ENCODE measurements at places on chromosomes 4 and X. TPM values are rescaled to one million over a fixed set of nuclear protein-coding genes. Genes with fewer than 3 reads are reported as not detected.

- no peaks in the 10 kb centered on the region for H3K4me1 ChIP-seq
- DNase-seq: no peak
- no peaks in the 10 kb centered on the region for H3K27me3 ChIP-seq
- H3K36me3 ChIP-seq: no peaks in the 10 kb centered on the region
- H3K27ac ChIP-seq: no peak overlapping the region
Measured at GRCh38 chrX:35016051-35016450, 73.5 kb downstream of the FAM47B start.

GRCh38 chr4:90816754-90817153 lies 689.6 kb downstream of the CCSER1 start:
- H3K4me3 ChIP-seq: no peak overlapping the region
- H3K27me3 ChIP-seq: no peaks in the 10 kb centered on the region

DNA sequence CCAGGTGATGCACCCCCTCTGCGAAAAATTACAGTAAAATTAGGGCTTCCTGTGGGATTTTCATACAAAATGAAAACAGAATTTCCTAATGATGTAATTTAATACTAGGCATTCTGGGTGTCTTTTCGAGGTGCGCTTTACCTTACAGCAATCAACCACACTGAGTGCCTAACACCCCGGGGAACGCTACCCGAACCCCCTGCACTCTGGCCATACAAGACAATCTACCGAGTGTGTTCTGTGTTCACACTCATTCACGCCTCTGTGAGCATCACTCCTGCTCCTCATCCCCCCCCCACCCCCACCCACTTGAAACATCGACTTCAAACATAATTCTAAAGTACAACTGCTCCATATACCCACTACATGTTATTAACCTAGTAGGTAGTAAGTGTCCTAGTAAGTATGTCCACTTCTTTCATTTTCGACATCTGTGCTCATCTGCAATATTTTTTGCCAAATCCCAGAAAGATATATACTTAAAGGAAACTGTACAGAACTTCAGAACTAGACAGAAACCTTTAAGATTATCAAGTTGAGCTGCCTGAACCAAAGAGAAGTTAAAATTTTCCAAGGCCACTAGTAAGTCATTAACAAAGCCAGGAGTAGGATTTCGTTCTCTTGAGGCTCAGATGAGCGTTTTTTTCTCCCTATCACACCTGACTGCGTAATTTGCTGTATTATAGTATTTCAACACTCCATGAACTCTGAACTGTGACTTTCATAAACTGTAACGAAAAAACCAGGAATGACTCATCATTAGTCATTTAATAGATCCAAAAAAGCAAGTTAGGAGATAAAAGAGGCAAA lies 80.0 kb downstream of the FAT1 start:
- H3K4me3 ChIP-seq: no peak overlapping the region
- H3K36me3 ChIP-seq: no peaks in the 10 kb centered on the region
- H3K27ac ChIP-seq: no peak overlapping the region
- peaks cover 12% of the 10 kb centered on the region for H3K4me1 ChIP-seq
- no peaks in the 10 kb centered on the region for H3K27me3 ChIP-seq

GRCh38 chr4:54976682-54977081 lies 148.7 kb downstream of the KDR start:
- H3K4me3 ChIP-seq: no peak overlapping the region
- H3K27me3 ChIP-seq: no peaks in the 10 kb centered on the region
- H3K36me3 ChIP-seq: no peaks in the 10 kb centered on the region
- no peak for DNase-seq

GRCh38 chr4:166827167-166827566 lies 407.1 kb downstream of the SPOCK3 start:
- no peaks in the 10 kb centered on the region for H3K27me3 ChIP-seq
- no peaks in the 10 kb centered on the region for H3K36me3 ChIP-seq
- no peak for DNase-seq
- no peaks in the 10 kb centered on the region for H3K4me1 ChIP-seq

GRCh38 chr4:72319601-72320021 lies 249.4 kb downstream of the ADAMTS3 start:
- DNase-seq: no peak
- no peaks in the 10 kb centered on the region for H3K4me1 ChIP-seq
- no peaks in the 10 kb centered on the region for H3K36me3 ChIP-seq
- no peak overlapping the region for H3K27ac ChIP-seq
- no peak overlapping the region for H3K4me3 ChIP-seq
- no peaks in the 10 kb centered on the region for H3K27me3 ChIP-seq

DNA sequence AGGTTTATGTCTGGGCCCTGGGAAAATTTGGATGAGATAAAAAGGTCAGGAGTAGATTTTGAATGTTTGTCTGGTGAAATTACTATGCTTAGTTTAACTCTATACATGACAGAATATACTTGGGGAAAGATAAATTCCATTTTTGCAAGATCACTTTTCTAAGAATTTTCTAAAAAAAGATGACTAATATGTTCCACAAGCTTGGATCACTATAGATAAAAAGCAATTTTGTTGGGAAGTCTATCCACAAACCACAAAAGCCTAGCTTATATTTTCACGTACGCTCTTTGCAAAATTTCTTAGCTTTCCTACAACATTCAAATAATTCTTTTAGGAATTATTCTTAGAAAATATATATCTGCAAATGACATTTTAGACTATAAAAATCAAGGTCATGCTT lies 20.6 kb upstream of the COQ2 start:
- no peaks in the 10 kb centered on the region for H3K4me1 ChIP-seq
- no peak overlapping the region for H3K27ac ChIP-seq
- no peaks in the 10 kb centered on the region for H3K36me3 ChIP-seq
- no peak for DNase-seq
- no peak overlapping the region for H3K4me3 ChIP-seq
- no peaks in the 10 kb centered on the region for H3K27me3 ChIP-seq

GRCh38 chr4:107640878-107641277 lies 79.2 kb downstream of the PAPSS1 start:
- H3K36me3 ChIP-seq: peaks cover 10% of the 10 kb centered on the region
- H3K4me1 ChIP-seq: no peaks in the 10 kb centered on the region
- no peak overlapping the region for H3K4me3 ChIP-seq
- H3K27ac ChIP-seq: no peak overlapping the region
- no peaks in the 10 kb centered on the region for H3K27me3 ChIP-seq

DNA sequence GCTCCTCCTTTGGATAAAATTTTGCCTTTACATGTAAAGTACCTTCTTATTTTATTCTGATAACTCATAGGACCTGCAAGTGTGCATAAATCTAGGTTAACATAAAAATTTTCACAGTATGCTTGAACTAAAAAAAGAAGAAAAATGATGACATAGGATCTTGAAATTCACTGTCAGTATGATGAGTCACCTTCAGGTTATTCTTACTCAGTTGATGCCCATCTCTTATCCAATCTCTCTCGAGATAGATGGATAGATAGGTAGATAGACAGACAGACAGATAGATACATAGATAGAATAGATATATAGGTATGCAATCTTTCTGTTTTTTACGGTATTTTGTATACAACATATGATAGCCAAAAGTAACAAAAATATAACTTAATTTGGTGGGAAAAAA lies 485.5 kb downstream of the NAF1 start:
- H3K27ac ChIP-seq: no peak overlapping the region
- no peaks in the 10 kb centered on the region for H3K4me1 ChIP-seq
- no peaks in the 10 kb centered on the region for H3K27me3 ChIP-seq

DNA sequence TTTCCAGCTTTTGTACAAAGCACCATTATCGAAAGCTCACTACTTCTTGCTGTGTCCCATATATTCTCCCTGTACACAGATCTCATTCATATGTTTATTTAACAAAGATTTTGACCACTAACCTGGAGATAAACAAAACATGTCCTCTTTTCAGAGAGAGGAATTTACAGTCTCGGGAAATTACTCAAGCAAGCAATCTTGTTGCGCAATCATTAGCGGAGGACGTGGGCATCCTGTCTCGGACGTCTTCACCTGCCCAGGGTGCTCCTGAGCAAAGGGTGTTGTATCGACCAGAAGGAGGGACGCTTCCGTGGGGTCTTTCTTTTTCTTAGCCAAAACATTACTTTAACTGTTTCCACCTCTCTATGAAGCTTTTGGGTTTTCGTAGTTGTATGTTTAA lies 66.5 kb upstream of the CLCN4 start:
- no peak overlapping the region for H3K4me3 ChIP-seq
- no peak overlapping the region for H3K27ac ChIP-seq
- H3K27me3 ChIP-seq: no peaks in the 10 kb centered on the region
- H3K36me3 ChIP-seq: peaks cover 21% of the 10 kb centered on the region
- DNase-seq: no peak

- H3K4me1 ChIP-seq: no peaks in the 10 kb centered on the region
- DNase-seq: no peak
- H3K27ac ChIP-seq: no peak overlapping the region
- no peak overlapping the region for H3K4me3 ChIP-seq
Measured at GRCh38 chr4:186770481-186771175, 47.0 kb upstream of the FAT1 start.

DNA sequence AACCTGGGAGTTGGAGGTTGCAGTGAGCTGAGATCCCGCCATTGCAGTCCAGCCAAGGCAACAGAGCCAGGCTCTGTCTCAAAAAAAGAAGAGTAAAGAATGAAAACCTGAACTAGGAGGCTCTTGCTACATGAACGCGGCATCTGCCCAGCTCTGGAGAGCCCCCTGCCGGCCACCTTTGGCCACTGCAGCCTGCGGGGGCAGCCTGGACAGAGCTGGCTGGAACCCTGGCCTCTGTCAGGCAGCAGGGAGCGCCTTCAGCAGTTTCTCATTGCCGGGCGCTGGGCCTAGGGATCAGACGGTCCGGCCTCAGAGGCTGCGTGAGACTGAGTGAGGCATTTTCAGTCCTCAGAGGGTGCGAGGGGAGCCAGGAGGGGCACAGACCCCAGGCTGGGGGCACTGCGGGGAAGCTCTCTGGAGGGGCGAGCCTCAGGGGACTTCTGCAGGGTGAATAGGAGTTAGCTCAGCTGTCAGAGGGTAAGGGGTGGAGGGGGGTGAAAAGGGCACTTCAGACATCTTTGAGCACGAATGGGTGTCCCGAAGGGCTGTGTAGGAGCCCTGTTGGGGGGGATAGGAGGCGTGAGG lies 17.5 kb downstream of the DOK7 start:
- H3K4me1 ChIP-seq: no peaks in the 10 kb centered on the region
- H3K27ac ChIP-seq: peak overlapping the region; percentile 99
- H3K27me3 ChIP-seq: no peaks in the 10 kb centered on the region
- DNase-seq: peak; percentile 78
- no peak overlapping the region for H3K4me3 ChIP-seq
- H3K36me3 ChIP-seq: peaks cover 14% of the 10 kb centered on the region

GRCh38 chr4:45803994-45804393 lies 319.9 kb downstream of the GABRG1 start:
- H3K4me3 ChIP-seq: no peak overlapping the region
- no peaks in the 10 kb centered on the region for H3K36me3 ChIP-seq
- no peak for DNase-seq
- no peaks in the 10 kb centered on the region for H3K4me1 ChIP-seq
- H3K27me3 ChIP-seq: no peaks in the 10 kb centered on the region

GRCh38 chr4:168604496-168605373 lies 107.9 kb downstream of the PALLD start:
- no peaks in the 10 kb centered on the region for H3K27me3 ChIP-seq
- H3K36me3 ChIP-seq: no peaks in the 10 kb centered on the region
- H3K4me1 ChIP-seq: peaks cover 28% of the 10 kb centered on the region
- peak overlapping the region; percentile 81 for H3K27ac ChIP-seq
- H3K4me3 ChIP-seq: no peak overlapping the region

GRCh38 chr4:169116270-169116901 lies 106.3 kb upstream of the CBR4 start:
- no peak overlapping the region for H3K4me3 ChIP-seq
- H3K36me3 ChIP-seq: peaks cover 39% of the 10 kb centered on the region
- no peaks in the 10 kb centered on the region for H3K4me1 ChIP-seq
- H3K27ac ChIP-seq: no peak overlapping the region
- H3K27me3 ChIP-seq: no peaks in the 10 kb centered on the region

DNA sequence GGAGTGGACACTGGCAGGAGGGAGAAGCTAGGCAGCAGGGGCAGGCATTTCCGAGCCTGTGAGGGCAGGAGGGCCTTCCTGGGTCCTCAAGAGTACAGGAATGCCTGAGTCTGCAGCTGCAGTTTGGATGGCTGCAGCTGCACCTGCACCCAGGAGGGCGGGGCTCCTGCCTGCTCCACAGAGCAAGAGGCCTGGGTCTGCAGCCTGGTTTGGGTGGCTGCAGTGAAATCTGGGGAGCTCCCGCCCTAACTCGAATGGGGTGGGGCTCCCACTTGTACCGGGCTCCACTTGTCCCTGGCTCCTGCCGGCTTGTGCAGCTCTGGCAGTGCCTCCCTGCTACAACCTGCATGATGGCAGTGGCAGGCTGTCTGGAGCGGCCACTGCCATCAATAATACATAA lies 436.0 kb downstream of the ARHGAP24 start:
- no peak overlapping the region for H3K27ac ChIP-seq
- no peaks in the 10 kb centered on the region for H3K27me3 ChIP-seq
- no peak for DNase-seq
- no peaks in the 10 kb centered on the region for H3K4me1 ChIP-seq
- no peak overlapping the region for H3K4me3 ChIP-seq
- no peaks in the 10 kb centered on the region for H3K36me3 ChIP-seq

DNA sequence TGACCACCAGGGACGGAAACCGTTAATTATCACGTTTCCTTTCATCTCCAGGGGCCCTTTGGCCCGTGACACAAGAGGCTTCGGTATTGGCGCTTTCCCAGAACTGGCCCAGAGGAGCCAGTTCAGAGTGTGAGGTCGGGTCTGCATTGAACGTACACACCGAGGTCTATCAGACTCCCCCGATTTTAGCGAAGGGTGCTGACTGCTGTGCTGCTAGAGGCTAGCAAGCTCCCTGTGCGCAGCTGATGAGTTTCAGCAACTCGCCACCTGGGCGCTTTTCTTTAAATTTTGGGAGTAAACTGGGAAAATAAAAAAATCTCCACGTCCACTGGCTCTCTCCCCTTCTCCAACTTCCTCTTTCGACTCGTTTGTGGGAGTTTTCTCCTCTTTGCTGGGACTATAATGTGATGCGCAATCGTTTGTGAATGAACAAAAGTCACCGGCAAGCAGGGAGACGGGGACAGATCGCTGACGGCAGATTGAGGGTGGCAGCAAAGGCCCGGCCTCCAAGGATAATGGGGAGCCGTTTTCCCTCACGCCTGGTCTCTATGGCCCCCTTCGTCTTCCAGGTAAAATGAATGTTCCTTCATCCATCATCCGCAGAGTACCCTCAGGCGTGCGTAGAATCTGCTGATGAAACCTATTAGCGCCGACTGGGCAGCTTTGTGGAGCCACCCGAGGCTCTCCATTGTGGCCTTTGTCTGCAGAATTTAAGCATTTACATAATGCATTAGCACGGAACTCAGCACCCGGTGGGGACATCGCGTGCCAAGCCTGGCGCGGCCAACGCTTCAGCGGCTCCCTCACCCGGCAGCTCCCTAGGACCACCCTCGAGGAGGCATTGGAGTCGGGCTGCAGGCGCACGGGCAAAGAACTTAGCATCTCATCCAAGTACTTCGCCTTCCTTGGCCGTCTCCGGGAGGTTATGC lies 1.6 kb upstream of the LRAT start:
- no peak overlapping the region for H3K4me3 ChIP-seq
- peaks cover 26% of the 10 kb centered on the region for H3K4me1 ChIP-seq
- H3K27ac ChIP-seq: no peak overlapping the region
- no peak for DNase-seq
- H3K36me3 ChIP-seq: no peaks in the 10 kb centered on the region

Gene RAB40AL
- total RNA-seq: 1.6 TPM

Gene PPP1R2C
- total RNA-seq: not detected

Gene CCDC120
- total RNA-seq: 2.2 TPM

Gene CCDC160
- not detected for total RNA-seq

Measured in right atrium auricular region (tissue), 2 donors.